SK-MEL-5 (cell line): ENCODE measurements at places on chromosomes 7 and 10. TPM values are rescaled to one million over a fixed set of nuclear protein-coding genes. Genes with fewer than 3 reads are reported as not detected.

GRCh38 chr7:66779669-66780409 is 39.3 kb downstream of the RABGEF1 start:
- DNase-seq = no peak

The MYOF gene
- total RNA-seq = 8.9 and 9.1 TPM in 2 replicates

The PNLIP gene
- total RNA-seq = not detected in 2 replicates

The NAT16 gene
- 1.5 and 3.9 TPM in 2 replicates for total RNA-seq

DNA sequence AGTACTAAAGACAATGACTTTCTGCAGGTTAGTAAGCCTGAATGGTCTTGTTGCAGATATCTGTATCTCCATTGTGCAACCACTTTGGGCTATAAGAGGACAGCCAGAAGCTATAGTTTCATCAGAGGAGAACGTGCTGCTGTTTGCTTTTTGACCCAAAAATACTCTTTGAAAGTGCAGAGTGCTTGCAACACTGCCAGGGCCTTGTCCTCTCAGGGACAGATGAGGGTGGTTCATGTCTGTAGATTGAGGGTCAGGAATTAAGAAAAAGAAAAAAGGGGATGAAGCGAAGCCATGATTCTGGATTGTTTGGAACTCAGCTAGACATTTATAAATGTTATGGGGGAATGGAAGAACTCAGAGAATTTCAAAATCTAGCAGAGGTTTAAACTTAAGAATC is 212.5 kb downstream of the SEC23IP start:
- no peak for DNase-seq

The ADGRA1 gene
- not detected in 2 replicates for total RNA-seq

GRCh38 chr7:149787428-149788299 is 14.3 kb upstream of the ZNF467 start:
- DNase-seq = peak; percentile 33

GRCh38 chr7:16581286-16581685 is 54.7 kb downstream of the LRRC72 start:
- DNase-seq = no peak

DNA sequence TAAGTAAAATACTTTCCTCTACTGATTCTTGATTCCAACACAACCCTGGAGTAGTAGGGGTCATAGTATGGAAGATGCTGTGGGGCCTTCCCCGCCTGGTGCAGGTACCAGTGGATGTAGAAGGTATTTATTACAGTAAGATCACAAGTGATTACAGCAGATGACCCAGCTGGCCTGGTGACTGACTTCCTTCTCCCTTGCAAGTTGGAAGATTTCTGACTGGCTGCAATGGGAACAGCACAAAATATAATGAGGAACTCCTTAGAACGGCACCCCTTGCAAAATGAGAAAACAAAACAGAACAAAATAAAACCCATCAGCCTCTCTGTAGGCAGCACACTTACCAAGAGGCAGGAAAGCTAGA is 61.7 kb upstream of the TARP start:
- DNase-seq = no peak

- no peak for DNase-seq
These were observed 28.8 kb downstream of the SAMD8 start for GRCh38 chr10:75140246-75140645.

GRCh38 chr7:7408001-7408770 is 127.5 kb downstream of the COL28A1 start:
- peak; percentile 29 for DNase-seq

The UNC5B gene
- total RNA-seq = 0.82 and 0.90 TPM in 2 replicates

The OR13A1 gene
- not detected in 2 replicates for total RNA-seq

GRCh38 chr7:29564496-29565223 is 1.0 kb downstream of the PRR15 start:
- DNase-seq = no peak

GRCh38 chr10:101038484-101038883 is 7.5 kb downstream of the SFXN3 start:
- no peak for DNase-seq

DNA sequence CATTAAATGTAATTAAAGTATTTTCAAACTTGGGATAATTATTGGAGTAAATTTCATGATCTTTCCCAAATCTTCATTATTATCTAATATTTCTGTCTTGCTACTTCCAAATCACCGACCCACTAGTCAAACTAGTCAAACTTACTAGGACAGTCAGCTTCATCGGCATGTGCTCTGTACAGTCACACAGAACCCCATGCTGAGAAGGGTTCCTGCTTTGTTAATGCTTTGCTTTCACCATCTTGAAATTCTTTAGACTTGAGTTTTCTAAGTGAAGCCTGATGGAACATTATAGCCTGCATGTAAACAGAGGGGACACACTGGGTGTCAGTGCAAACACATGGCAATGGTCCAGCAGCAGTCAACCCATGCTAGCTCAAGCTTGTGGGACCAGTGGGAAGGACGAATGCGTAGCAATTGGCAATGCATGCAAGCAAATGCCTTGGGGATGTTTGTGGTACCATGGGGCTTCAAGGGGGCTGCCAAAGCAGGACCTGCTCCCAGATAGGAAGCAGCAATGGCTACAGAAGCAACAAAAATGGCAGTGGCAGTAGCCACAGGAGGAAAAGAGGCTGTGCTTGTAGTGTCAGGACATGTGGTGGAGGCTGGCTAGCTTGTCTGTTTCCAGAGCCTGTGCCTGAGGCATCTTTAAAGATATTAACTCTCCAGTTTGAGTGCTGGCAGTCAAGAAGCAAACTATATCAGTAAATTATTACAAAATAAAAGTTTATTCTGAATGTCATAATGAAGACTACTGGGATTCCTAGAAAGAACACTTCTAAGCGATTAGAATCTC is 441.1 kb upstream of the SEMA3D start:
- no peak for DNase-seq
